CD4-positive, alpha-beta T cell treated with Interleukin-6 for 4 hours (primary cell): ENCODE measurements at places on chromosomes 11 and 22.

- DNase-seq = no peak
Observed at GRCh38 chr22:19037282-19038163, 84.7 kb downstream of the DGCR2 start.

GRCh38 chr22:50531962-50532674 lies 2.3 kb upstream of the TYMP start:
- peak; percentile 21 for DNase-seq

GRCh38 chr22:21927174-21927823 lies 25.3 kb downstream of the PPM1F start:
- DNase-seq = no peak

DNA sequence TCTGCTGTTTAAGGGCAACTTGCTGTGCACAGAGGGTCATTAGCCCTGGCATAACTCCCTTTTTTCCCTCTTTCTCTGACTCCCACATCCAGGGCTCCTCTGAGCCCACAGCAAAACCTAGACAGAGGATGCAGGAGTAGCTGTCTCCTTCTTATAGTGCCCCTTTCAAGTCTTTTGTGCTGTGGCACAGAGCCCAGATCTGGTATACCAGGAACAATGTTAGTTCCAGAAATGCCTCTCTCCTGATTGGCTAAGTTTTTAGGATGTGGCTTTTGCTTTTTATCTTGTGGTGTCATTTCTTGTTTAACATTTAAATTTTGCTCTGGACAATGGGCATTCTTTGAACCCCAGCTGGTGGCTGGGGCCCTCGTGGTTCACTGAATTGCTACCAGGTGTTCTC lies 25.6 kb upstream of the RRM1 start:
- no peak for DNase-seq

DNA sequence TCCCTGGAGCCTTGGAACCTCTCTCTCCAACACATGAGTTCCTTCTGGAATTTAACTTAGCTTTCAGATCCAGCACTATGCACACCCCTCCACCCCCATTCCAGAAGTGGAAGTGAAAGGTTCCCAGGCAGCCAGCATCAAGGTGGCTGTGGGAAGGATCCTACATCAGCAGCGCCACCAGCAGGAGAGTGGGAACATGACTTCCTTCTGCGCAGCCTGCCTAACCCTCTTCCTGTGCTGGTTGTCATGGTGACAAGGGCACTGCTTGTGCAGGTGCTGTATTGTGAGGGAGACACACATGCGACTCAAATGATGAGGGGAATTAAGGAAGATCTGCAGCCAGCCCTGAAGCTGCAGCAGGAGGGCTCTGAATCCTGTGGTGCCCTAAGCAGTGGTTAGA lies 904.5 kb upstream of the API5 start:
- DNase-seq = no peak

- no peak for DNase-seq
Observed at GRCh38 chr11:76287227-76287626, 80.9 kb upstream of the WNT11 start.

DNA sequence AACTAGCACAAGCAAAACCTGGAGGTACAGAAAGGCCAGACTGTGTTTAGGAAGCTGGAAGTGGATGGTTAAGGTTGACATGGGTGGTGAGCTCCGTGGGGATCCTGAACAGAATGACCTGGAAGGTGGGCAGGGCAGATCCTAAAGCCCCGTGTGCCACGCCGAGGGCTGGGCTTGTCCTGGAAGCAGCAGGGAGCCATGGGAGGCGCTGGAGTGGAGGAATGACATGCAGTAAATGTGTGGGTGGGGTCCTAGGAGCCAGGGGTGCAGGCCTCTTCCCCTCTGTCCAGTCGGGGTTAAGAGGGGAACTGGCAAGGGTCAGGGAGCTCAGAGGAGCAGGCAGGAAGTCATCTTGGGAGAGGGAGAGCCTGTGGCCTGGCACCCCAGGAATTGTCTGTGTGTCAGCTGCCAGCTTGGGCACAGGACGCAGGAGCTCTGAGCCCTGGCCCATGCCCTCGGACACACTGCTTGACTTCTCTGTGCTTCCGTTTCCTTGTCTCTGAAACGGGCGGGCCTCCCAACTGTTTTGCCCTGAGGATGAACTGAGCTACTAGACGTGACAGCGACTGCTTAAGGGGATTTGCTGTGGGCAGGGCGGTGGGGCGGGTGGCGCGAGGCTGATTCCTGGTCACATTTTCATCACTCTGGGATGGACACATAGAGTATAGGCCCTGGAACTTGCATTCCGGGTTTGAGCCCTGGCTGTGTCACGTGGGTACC lies 75.7 kb downstream of the MPPED1 start:
- DNase-seq = no peak

DNA sequence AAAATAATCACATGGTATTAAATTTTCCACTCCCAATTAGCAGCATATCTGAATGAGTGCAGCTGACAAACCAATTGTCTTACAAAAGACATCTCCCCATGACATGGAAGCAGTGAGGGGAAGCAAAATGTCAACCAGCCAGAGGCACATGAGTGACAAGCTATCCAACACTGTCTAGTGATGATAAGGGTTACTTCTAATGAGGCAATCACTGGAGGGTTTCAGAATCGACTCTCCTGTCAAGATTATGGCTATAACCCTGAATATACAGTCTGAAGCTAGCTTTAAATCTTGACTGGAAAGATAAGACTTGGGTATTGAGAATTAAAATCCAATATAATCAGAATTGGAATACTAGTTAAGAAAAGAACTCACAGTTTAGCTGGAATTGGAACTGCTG lies 50.3 kb downstream of the AMBRA1 start:
- no peak for DNase-seq

GRCh38 chr11:37115963-37116362 lies 517.9 kb upstream of the RAG2 start:
- no peak for DNase-seq
